Osteoblast (primary cell): ENCODE measurements at places on chromosomes 4 and X.

DNA sequence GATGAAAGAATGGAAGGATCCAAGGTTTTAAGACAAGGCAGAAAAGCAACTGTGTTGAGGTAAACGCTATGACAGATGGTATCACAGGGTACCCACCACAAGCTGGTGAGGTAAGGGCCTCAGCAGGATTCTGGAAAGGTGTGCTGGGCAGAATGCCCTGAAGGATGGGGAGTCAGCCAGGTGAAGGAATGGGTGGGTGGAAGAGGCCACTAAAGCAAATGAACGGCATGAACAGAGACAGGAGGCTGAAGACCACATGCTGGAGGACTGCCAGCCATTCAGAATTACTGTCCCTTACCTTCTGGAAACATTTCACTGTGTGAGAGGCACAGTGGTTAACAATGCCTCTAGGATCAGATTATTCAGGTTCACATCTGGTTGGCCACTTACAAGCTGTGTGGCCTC, 23.6 kb downstream of the GPRIN3 start:
- no peak for DNase-seq
- H3K4me3 ChIP-seq: no peak overlapping the region
- no peaks in the 10 kb centered on the region for H3K4me1 ChIP-seq
- peaks cover 13% of the 10 kb centered on the region for H3K27me3 ChIP-seq
- no peak overlapping the region for H3K27ac ChIP-seq

- no peak overlapping the region for H3K4me3 ChIP-seq
- DNase-seq: peak; percentile 30
- H3K4me1 ChIP-seq: peaks cover 7% of the 10 kb centered on the region
- H3K27me3 ChIP-seq: no peaks in the 10 kb centered on the region
- peaks cover 36% of the 10 kb centered on the region for H3K36me3 ChIP-seq
Measured at GRCh38 chr4:80062527-80062926, 10.5 kb downstream of the ANTXR2 start.

GRCh38 chr4:100882661-100883060, 364.8 kb upstream of the EMCN start:
- no peak for DNase-seq
- no peak overlapping the region for H3K27ac ChIP-seq
- no peak overlapping the region for H3K4me3 ChIP-seq
- H3K36me3 ChIP-seq: no peaks in the 10 kb centered on the region

GRCh38 chr4:184408684-184409081, 65.7 kb downstream of the IRF2 start:
- no peak for DNase-seq
- H3K4me3 ChIP-seq: no peak overlapping the region

- peaks cover 3% of the 10 kb centered on the region for H3K4me1 ChIP-seq
- H3K27me3 ChIP-seq: peaks cover 73% of the 10 kb centered on the region
- no peak overlapping the region for H3K27ac ChIP-seq
- peak overlapping the region; percentile 39 for H3K4me3 ChIP-seq
- H3K36me3 ChIP-seq: no peaks in the 10 kb centered on the region
- DNase-seq: peak; percentile 67
Measured at GRCh38 chr4:84482564-84483563, 16.2 kb downstream of the NKX6-1 start.

DNA sequence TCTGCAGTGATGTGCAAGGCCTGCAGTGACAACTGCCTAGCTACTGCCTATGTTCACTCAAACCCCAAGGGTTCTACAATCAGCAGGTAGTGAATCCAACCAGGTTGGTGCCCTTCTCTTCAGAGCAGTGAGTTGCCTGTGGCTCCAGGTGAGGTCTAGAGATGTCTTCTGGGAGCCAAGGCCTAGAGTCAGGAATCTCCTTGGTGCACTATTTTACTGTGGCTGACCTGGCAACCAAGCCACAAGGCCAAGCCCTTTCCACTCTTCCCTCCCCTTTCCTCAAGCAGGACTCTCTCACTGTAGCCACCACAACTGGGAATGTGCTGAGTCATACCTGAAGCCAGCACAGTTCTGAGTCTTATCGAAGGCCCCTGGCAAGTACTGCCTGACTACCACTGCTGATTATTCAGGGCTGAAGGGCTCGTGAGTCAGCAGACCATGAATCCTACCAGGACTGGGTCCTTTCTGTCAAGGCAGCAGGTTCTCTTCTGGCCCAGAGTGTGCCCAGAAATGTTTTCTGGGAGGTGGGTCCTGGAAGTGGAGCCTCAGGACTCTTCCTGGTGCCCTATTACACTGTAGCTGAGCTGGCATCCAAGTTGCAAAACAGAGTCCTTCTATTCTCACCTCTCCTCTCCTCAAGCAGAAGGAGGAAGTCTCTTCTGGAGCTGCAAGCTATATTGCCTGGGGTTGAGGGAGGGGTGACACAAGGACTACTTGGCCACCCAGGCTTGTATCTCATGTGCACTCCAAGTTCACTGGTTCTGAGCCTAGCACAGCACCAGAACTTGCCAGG, 111.6 kb downstream of the BTC start:
- H3K27me3 ChIP-seq: no peaks in the 10 kb centered on the region
- H3K27ac ChIP-seq: peak overlapping the region; percentile 10
- H3K4me1 ChIP-seq: peaks cover 16% of the 10 kb centered on the region
- no peak overlapping the region for H3K4me3 ChIP-seq

GRCh38 chr4:37066159-37066558, 178.4 kb upstream of the NWD2 start:
- no peaks in the 10 kb centered on the region for H3K4me1 ChIP-seq
- DNase-seq: no peak
- H3K4me3 ChIP-seq: no peak overlapping the region
- no peaks in the 10 kb centered on the region for H3K36me3 ChIP-seq

DNA sequence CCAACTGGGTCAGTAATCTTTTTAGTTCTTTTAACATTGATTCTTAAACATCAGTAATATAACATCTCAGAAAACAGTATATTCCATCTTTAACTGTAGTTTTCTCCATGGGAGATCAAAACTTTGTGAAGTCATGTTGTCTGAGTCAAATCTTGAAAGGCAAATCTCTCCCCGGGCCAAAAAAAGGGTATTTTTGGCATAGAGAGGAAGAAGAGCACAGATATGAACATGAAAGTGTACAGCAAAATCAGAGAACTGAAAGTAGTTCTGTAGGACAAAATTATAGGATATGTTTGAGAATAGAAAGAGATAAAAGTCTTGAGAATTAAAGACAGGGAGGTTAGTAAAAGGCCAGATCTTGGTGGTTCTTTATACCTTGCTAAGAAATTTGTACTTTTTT, 176.4 kb upstream of the GYPA start:
- no peak for DNase-seq
- H3K27ac ChIP-seq: no peak overlapping the region
- H3K4me3 ChIP-seq: no peak overlapping the region
- no peaks in the 10 kb centered on the region for H3K27me3 ChIP-seq
- no peaks in the 10 kb centered on the region for H3K36me3 ChIP-seq

DNA sequence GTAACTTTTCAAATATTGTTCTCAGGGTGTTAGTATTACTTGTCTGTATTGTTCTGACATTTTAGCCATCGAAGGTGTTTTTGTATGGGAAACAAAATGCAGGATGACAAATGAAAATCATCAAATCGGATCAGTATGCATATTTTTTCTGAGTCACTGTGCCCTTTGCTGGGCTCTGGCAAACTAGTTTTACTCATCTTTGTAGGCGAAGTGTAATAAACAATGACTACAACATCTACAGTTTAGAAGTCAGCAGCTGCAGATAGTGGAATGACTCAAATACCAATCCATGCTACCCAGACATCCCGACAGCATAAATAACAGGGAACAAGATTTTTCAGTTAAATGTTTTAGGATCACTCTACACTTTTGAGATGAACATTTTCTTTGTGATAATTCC, 557.3 kb upstream of the TENM3 start:
- peak overlapping the region; percentile 96 for H3K27ac ChIP-seq
- no peaks in the 10 kb centered on the region for H3K27me3 ChIP-seq
- peak; percentile 69 for DNase-seq
- H3K36me3 ChIP-seq: no peaks in the 10 kb centered on the region
- peak overlapping the region; percentile 40 for H3K4me3 ChIP-seq
